ENCODE measurements at places on chromosomes 1 and 21. TPM values are rescaled to one million over a fixed set of nuclear protein-coding genes. Genes with fewer than 3 reads are reported as not detected.

- no peak for DNase-seq
These were observed 17.1 kb downstream of the MORC3 start for GRCh38 chr21:36337099-36337509.

PM20D1 gene
- total RNA-seq = 23.7 TPM

DNA sequence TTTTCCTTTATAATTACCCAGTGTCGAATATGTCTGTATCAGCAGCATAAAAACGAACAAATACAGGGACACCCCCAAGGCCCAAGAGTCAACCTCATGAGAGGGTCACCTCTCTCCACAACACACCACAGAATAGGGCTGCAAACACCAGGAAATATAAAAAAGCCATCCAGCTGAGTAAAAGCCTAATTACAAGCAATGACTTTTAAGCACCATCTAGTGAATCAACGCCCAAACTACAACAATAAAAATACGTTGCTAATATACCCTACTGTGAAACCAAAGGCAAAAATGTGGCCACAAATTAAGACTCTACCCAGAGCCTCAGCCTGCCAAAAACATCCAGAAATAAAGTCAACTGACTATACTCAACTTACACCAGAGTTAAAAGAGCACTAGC, 817.9 kb upstream of the NEGR1 start:
- no peak for DNase-seq

ITLN2 gene
- not detected for total RNA-seq

NR5A2 gene
- 5.9 TPM for total RNA-seq
